ENCODE measurements at places on chromosomes 12 and 14.

- peak; percentile 99 for DNase-seq
These were observed 36.3 kb downstream of the LIMA1 start for GRCh38 chr12:50246873-50247612.

DNA sequence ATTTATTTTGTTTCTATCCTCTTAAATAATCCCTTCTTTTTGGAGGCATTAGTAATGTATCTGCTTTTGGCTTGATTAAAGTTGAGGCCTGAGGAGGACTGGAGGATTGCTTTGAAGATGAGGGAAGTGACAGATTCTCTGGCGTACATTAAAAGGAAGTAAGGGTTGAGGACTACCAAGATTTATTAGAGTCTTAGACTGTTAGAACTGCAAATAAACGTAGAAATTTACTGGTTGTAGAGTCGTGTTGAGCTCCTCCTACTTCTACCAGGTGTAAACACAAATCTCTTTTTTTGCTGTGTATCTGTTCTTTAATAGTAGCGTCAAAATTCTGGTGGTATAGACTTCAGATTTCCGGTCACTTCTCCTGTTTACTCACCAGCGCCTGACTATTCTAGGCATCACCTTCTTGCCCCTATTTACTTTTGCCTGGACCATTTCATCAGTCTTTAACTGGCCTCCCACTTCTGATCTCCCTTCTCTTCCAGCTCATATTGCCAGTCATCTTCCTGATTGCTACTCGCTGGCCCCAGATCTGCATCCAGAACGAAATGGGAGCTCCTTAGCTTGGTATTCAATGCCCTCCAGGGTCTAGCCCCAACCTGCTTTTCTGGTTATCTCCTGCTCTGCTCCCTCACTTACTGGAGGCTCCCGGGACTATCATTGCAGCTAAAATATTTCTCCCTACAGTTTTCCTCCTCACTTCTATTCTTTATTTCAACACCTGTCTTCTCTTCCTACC is 8.4 kb upstream of the EID3 start:
- DNase-seq: no peak

DNA sequence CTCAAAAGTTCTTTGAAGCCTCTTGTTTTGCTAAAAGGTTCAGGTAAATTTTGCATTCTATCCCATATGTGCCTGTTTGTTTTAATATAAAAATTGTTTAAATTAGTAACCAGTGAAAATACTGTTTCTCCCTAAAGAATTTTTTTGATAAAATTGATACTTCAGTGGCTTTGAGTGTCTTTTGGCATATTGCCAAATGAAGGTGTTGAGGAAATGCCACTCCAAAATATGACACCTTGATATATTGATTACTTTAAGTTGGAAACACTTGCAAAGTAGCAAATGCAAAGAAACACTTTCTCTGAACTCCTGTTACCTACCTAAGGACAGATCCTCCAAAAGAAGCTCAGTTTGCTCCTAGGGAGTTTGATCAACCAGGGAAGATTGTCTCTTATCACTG is 8.4 kb downstream of the STYX start:
- DNase-seq: no peak

DNA sequence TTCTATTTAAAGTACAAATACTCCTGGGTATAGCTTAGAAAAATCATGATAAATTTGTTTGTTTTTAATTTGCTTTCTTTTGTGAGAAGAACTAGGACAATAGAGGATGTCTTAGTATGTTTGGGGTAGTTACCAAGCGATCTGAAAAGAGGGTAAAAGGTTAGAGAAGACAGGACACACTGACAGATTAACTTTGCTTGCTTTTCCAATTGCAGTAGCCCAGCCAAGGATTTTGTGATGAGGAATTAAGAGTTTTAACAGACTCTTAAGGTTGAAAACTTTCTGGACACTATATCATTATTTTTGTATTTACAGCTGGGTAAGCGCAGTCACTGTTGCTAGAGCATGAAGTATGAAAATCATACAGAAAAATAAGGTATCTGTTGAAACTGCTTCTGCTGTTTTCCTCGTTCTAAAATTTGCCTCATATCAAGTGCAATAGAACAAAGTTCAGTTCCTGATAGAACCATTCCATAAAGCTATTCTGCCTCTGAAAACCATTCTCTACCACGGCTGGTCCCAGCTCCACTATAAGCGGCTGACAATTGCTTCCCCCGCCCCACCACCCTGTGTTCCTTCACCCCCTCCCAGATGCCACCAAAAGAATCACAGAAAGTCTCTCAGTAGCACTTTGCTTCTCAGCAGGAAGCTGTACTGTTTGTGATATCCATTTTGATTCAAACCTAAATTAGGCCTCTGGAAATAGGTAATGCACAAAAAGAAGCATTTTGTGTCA is 413.4 kb downstream of the BCAT1 start:
- no peak for DNase-seq

GRCh38 chr14:42222924-42223471 is 616.3 kb downstream of the LRFN5 start:
- DNase-seq: peak; percentile 42

DNA sequence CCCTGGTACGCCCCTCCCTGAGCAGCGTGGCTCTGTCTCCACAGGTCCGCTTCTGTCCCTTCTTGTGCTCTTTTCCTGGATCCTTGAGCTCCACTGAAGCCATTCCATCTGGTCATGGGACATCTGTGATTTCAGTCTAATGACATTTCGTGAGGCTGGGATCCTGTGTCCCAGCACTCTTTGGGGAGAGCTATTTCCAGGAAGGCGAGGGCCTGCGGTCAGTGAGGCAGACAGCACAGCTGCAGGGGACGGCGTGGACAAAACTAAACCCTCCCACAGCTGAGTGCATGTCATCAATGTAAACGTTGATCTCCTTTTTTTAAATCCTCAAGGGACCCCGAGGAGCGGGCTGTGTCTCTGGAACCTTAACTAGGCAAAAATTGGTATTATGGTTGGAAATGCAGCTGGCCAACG is 127.7 kb downstream of the DACT1 start:
- no peak for DNase-seq

- no peak for DNase-seq
These were observed at the start of gene AP1G2 for GRCh38 chr14:23567186-23568020. AP1G2 (minus strand) TSS chr14:23567791; CDS start chr14:23567314, 477 bp downstream.

GRCh38 chr14:91146661-91147060 is 32.8 kb downstream of the DGLUCY start:
- no peak for DNase-seq

DNA sequence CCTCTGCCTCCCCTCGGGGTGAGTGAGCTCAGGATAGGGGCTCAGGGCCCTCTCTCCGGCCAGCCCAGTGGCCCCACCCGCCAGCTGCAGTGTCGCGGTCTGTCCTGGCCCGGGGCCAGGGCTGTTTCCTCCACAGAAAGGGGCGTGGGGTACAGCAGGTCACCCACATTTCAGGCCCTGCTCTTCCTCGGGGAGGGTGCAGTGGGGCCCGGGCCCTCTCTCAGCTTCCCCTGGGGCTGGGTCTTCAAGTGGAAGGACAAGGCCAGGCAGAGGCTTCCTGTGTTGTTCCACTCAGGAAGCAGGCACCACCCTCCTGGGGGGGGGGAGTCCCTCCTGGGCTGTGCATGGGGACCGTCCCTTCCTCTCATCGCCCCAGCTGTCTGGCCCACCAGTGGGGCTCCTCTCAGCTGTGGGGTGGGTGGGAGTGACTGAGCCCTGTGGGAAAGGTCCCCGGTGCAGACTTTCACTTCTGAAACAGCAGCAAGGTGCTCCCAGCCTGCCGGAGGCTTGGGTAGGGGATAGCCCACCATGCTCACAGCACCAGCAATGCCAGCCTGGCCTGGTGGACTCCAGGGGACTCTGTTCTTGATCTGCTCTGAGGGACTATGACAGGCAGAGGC is 3.7 kb downstream of the GPR132 start:
- DNase-seq: no peak

DNA sequence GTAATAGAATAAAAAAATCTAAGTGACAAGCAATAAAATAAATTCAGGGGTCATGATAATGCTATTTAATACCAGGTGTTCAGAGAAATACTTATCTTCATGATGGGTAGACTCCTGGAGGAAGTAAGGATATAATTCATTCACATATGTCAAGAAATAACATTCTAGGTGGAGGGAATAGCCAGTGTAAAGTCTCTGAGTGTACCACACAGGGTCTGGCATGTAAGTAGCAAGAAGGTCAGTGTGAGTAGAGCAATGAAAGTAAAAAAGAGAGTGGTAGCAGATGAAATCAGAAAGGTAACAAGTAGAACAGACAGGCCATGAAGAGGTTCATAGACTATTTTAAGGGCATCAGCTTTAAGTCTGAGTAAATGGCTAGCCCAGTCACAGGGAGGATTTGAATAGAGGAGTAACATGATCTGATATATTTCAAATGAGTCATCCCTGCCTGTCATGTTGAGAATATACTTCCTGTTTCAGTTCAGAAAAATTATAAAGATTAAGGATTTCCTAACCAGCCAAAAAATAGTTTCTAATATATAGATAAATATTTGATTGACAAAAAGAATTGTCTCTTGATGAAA is 519.9 kb downstream of the C12orf50 start:
- peak; percentile 37 for DNase-seq

- no peak for DNase-seq
These were observed 7.2 kb upstream of the C1R start for GRCh38 chr12:7099290-7099996.

- DNase-seq: no peak
These were observed 33.9 kb downstream of the FOXN3 start for GRCh38 chr14:89382901-89383845.

GRCh38 chr12:42156232-42156631 is 11.6 kb upstream of the GXYLT1 start:
- DNase-seq: peak; percentile 50

GRCh38 chr12:46499901-46500300 is 127.3 kb upstream of the SLC38A2 start:
- no peak for DNase-seq

GRCh38 chr12:122471324-122472226 is 29.2 kb downstream of the ZCCHC8 start:
- DNase-seq: no peak

DNA sequence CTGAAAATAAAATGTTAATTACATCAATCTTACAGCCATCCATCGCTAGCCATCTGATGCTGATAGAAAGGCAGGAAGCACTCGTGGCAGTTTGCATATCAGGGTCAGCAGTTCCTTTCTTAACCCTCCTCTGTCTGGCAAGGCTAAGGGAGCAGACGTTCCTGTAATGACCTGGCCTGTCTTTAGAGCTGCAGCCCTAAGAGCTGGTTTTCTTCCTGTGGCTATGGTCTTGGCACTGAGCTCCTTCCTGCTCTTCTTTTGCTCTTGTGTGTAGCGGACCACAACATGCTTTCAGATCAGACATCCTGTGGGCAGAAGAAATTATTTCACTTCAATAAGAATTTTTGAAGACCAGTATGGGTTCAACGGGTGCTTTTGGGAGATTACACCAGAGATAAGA is 170.4 kb downstream of the DAD1 start:
- no peak for DNase-seq

- DNase-seq: peak; percentile 66
These were observed 7.7 kb upstream of the IFNG-AS1 start for GRCh38 chr12:67981287-67982162.

DNA sequence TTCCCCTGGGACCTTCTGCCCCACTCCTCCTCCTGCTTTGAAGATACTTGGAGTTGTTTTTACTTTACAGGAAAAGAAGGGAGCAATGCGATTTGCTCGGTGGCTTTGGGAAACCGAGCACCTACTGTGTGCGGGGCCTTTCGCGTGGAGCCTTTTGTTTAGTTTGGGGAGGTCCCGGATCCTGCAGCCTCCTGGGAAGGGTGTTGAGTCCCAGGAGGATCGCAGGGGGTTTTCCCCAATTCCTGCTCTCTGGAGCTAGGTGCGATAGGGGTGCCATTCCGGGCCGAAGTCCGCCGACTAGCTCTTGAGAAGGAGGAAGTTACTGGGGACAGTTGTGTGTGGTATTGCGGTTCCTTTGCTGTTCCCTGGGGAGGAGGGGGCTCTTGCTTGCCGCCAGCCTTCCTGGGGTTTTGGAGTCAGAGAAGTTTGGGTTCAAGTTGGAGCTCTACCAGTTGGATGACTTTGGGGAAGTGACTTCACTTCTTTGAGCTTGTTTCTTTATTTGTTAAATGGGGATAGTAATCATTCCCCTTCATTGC is 1.1 kb downstream of the BRI3BP start:
- no peak for DNase-seq

DNA sequence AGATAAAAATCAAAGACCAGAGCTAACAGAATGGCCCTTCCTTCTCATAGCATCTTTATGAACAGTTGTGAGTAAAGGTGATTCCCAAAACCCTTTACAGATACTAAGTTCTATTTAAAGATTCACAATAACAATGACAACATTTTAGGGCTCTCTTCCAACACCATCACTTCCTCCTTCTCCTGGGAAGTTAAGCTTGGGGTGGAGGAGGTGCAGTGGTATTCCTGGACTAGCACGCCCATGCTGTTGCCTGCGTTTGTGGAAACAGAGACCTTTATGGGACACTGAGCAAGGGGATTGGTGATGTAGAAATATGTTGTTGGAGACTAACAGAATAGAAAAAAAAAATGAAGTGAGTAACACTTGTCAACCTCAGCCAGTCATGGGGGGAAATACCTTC is 22.5 kb downstream of the SYNE2 start:
- DNase-seq: no peak

- DNase-seq: peak; percentile 58
These were observed 5.5 kb downstream of the TMEM63C start for GRCh38 chr14:77186911-77187648.

- DNase-seq: no peak
These were observed 46.5 kb upstream of the RAP1B start for GRCh38 chr12:68564166-68564565.

- DNase-seq: no peak
These were observed 32.5 kb downstream of the PSMC1 start for GRCh38 chr14:90288651-90289355.

DNA sequence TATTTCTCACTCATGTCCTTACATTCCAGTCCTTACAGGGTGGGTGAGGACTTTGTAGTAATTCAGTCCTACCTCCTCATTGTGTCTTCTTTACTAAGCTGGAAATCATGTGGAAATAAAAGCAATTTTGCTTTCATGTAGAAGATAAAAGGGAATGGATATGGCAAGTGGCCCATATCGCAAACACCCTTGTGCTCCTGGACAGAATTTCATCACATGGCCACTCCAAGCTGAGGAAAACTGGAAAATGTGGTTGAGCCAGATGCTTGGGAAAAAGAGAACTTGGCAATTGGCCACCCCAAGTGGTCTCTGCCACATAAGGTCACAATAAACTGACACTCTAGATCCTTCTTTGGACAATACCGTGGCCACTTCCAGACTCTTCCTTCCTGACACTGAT is 64.2 kb upstream of the IFNG-AS1 start:
- DNase-seq: no peak

- no peak for DNase-seq
These were observed 452.3 kb downstream of the ADAMTS20 start for GRCh38 chr12:43099691-43100163.

GRCh38 chr12:2503762-2504161 is 291.0 kb upstream of the FKBP4 start:
- DNase-seq: no peak

Measured in kidney epithelial cell (primary cell).